ENCODE measurements at places on chromosomes 7 and 10. TPM values are rescaled to one million over a fixed set of nuclear protein-coding genes. Genes with fewer than 3 reads are reported as not detected.

DNA sequence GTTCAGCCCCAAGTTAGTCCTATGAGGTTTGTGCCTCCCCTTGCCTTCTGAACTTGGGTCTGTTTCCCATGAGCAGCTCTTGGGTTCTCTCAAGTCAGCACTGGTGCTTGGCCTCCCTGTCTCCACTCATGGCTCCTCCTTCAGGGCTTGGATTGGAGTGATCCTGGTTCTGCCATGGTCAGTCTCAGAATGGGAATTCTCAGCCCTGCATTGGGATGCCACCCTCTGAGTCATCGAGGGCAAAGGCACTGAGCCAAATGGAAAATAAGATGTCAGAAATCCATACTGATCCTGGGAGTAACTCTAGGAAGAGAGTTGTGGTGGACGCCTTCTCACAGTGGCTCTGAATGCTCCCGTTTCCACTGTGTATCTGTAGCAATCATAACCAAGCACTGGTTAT, 233.4 kb upstream of the HABP2 start:
- no peaks in the 10 kb centered on the region for H3K27me3 ChIP-seq
- H3K36me3 ChIP-seq = no peaks in the 10 kb centered on the region
- no peak overlapping the region for H3K4me3 ChIP-seq
- no peak overlapping the region for H3K27ac ChIP-seq

Gene CALML3
- not detected for total RNA-seq

Gene AMZ1
- not detected for total RNA-seq

GRCh38 chr10:17880601-17881000, 71.1 kb upstream of the SLC39A12 start:
- no peak for DNase-seq
- no peaks in the 10 kb centered on the region for H3K4me1 ChIP-seq
- H3K27ac ChIP-seq = no peak overlapping the region
- H3K4me3 ChIP-seq = no peak overlapping the region

GRCh38 chr10:77072836-77073662, 564.6 kb downstream of the KCNMA1 start:
- no peaks in the 10 kb centered on the region for H3K36me3 ChIP-seq
- H3K27ac ChIP-seq = no peak overlapping the region
- H3K4me3 ChIP-seq = no peak overlapping the region
- H3K27me3 ChIP-seq = no peaks in the 10 kb centered on the region
- DNase-seq = peak; percentile 14

GRCh38 chr7:142878315-142878714, 7.2 kb downstream of the TRPV6 start:
- DNase-seq = no peak
- H3K36me3 ChIP-seq = peaks cover 2% of the 10 kb centered on the region
- no peak overlapping the region for H3K4me3 ChIP-seq
- no peak overlapping the region for H3K27ac ChIP-seq

GRCh38 chr10:19046679-19047078, 1.9 kb upstream of the MALRD1 start:
- no peaks in the 10 kb centered on the region for H3K4me1 ChIP-seq
- H3K36me3 ChIP-seq = no peaks in the 10 kb centered on the region
- no peak overlapping the region for H3K27ac ChIP-seq

Gene HOXA5
- total RNA-seq = 0.99 TPM

Gene MRC1
- total RNA-seq = 19.5 TPM

- H3K27ac ChIP-seq = peak overlapping the region; percentile 69
- no peak overlapping the region for H3K4me3 ChIP-seq
- H3K27me3 ChIP-seq = no peaks in the 10 kb centered on the region
- no peaks in the 10 kb centered on the region for H3K36me3 ChIP-seq
- no peak for DNase-seq
- peaks cover 49% of the 10 kb centered on the region for H3K4me1 ChIP-seq
Observed at GRCh38 chr7:45689797-45690761, 115.9 kb downstream of the ADCY1 start.

Gene EPO
- total RNA-seq = 1.3 TPM

DNA sequence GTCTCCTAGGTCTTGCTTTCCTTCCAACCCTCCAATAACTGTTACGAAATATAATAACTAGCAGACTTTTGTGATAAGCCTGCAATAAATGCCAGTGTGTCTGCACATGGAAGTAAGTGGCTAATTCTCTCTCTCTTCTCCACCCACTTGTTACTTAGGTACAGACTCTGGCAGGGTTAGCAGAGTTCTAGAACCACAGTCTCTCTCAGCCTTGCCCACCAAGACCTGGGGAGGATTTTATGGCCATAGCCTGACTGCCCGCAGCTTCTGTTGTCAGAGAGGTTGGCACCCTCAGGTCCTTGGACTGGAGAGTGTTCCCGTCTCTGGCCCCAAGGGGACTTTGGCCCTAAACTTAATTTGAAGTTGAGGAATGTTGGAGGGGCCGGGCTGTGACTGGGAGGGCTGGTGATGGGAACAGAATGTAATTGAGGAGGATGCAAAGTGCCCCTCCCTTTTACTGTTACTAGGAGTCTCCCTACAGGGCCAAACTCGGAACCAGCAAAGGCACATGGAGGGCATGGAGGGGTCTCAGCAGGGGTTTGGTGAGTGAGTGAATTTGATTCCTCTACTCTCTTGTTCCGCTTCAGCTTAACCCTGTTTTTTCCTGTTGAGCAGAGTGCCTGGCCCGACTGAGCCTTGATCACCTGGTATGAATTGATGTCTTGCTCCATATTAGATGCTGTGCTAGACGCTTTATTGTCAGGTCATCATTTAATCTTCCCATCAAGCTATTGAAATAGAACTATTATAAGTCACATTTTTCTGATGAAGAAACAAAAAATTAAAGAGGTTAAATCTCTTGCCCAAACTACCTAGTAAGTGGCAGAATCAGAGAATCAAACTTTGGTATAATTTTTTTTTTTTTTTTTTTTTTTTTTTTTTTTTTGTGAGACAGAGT, 37.0 kb upstream of the LCOR start:
- no peaks in the 10 kb centered on the region for H3K36me3 ChIP-seq
- no peaks in the 10 kb centered on the region for H3K27me3 ChIP-seq
- H3K4me1 ChIP-seq = no peaks in the 10 kb centered on the region
- no peak overlapping the region for H3K4me3 ChIP-seq
- no peak overlapping the region for H3K27ac ChIP-seq

- H3K27me3 ChIP-seq = no peaks in the 10 kb centered on the region
- H3K27ac ChIP-seq = no peak overlapping the region
- no peaks in the 10 kb centered on the region for H3K4me1 ChIP-seq
- no peaks in the 10 kb centered on the region for H3K36me3 ChIP-seq
Observed at GRCh38 chr10:116772909-116773705, 30.7 kb upstream of the HSPA12A start.

DNA sequence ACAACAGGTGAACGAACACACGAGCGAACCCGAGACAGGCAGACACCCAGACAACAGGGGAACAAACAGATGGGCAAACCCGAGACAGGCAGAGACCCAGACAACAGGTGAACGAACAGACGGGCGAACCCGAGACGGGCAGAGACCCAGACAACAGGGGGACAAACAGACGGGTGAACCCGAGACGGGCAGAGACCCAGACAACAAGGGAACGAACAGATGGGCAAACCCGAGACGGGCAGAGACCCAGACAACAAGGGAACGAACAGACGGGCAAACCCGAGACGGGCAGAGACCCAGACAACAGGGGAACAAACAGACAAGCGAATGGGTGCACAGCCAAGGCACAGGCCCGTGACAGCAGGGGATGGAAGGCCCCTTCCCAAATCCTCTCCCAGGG, 264.7 kb downstream of the ELFN1 start:
- no peaks in the 10 kb centered on the region for H3K36me3 ChIP-seq
- no peaks in the 10 kb centered on the region for H3K4me1 ChIP-seq
- H3K27me3 ChIP-seq = no peaks in the 10 kb centered on the region
- DNase-seq = no peak

Gene TMEM225B
- total RNA-seq = 0.52 TPM

Gene COL17A1
- not detected for total RNA-seq

DNA sequence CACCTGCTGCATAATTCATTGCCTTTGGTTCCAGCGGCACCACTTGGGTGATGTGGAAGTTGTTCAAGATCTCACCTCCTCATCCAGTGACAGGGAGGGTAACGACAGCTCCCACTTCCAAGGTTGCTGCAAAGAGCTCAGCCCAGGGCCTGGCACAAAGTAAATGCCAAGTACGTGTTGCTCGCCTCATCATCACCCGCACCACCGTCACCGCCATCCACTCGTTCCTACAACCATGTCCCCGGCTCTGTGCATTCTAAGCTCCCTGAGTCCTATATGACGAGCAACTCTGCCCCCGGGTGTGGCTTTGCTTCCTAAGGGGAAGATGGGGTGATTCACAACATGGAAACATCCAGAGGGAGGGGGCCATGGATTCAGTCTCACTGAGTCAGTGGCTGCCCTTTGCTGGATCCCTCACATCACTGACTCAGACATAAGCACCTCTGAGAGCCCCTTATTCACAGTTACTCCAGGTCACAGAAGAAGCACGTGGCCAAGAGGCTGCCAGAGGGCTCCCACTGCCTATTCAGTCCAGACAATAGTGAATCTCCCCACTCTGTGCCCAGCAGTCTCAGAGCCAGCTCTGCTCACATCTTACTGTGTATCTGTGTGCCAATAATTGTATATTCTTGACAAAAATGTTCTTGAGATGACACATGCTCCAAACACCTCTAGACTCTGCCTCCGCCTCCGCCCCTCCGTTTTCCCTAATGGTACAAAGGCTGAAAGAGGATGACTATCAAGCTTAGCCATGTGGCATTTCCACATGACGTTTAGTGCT, 159.1 kb downstream of the GFRA1 start:
- no peak for DNase-seq
- no peak overlapping the region for H3K4me3 ChIP-seq
- H3K27ac ChIP-seq = no peak overlapping the region
- H3K36me3 ChIP-seq = no peaks in the 10 kb centered on the region

GRCh38 chr10:22170582-22170981, 47.2 kb downstream of the EBLN1 start:
- no peak for DNase-seq
- no peak overlapping the region for H3K4me3 ChIP-seq
- no peaks in the 10 kb centered on the region for H3K27me3 ChIP-seq
- H3K36me3 ChIP-seq = no peaks in the 10 kb centered on the region
- no peak overlapping the region for H3K27ac ChIP-seq

Gene POM121
- total RNA-seq = 22.1 TPM

Gene CLCN1
- total RNA-seq = not detected

DNA sequence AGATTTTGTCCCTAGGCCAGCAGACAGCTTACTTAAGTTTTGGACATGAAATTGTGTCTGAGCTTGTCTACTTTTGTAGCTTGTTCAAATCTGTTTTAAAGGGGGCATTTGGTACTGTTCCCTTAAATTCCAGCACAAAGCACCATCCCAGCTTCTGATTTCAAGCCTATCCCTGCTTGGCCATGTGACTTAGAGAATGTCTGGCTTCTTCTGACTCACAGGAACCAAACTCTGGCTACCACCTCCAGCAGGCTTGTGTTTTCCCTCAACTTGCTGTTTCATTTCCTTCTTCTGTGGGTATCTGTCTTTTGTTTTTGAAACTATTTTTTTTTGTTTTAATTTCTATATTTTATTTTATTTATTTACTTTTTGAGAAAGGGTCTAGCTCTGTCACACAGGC, 97.9 kb upstream of the FZD8 start:
- no peaks in the 10 kb centered on the region for H3K36me3 ChIP-seq
- H3K4me3 ChIP-seq = no peak overlapping the region
- no peaks in the 10 kb centered on the region for H3K27me3 ChIP-seq

Gene UNCX
- not detected for total RNA-seq

DNA sequence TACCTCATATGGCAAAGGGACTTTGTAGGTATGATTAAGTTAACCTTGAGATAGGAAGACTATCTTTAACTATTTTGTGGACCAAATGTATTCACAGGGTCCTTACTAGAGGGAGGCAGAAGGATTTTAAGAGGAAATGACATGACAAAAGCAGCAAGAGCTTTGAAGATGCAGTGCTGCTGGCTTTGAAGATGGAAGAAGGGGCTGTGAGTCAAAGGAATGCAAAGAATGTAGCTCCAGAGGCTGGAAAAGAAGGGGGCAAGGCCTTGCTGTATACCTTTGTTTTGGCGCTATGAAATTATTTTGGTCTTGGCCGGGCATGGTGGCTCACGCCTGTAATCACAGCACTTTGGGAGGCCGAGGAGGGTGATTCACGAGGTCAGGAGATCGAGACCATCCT, 3.2 kb upstream of the NRBF2 start:
- H3K36me3 ChIP-seq = no peaks in the 10 kb centered on the region
- H3K27me3 ChIP-seq = no peaks in the 10 kb centered on the region
- peaks cover 13% of the 10 kb centered on the region for H3K4me1 ChIP-seq
- H3K27ac ChIP-seq = no peak overlapping the region

- no peaks in the 10 kb centered on the region for H3K36me3 ChIP-seq
- no peaks in the 10 kb centered on the region for H3K27me3 ChIP-seq
- no peak for DNase-seq
- no peak overlapping the region for H3K4me3 ChIP-seq
Observed at GRCh38 chr7:16801111-16801542, 3.7 kb downstream of the AGR2 start.

DNA sequence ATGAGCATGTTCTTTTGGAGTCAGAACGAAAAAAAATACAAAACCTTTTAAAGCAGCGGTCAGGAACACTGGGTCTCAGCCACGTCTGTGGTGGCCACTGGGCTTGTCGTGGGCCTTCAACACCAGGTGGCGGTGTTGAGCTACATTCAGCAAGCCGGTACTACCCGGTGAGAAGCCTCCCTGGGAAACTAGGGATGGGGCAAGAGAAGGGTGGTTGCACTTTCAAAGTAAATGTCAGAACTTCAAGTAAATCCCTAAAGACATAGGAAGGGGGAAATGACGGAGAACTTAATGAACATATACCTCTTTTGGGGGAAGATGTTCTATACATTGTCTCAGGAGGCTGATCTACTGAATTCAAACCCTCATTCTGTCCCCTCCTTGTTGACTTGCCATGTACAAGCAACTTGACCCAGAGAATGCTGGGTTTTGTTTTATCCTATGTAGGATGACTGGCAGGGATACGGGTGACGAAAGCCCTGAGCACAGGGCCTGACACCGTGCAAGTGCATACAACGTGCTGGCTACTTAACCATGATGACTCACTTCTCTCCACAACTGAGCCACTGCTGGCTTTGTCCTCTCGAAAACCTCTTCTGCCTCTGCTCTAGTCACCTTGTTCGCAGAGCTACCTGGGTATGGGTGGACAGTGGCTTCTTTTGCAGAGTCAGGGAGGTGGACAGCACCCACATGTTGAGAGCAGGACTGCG, 49.0 kb upstream of the BAMBI start:
- H3K36me3 ChIP-seq = no peaks in the 10 kb centered on the region
- H3K4me3 ChIP-seq = no peak overlapping the region
- no peaks in the 10 kb centered on the region for H3K27me3 ChIP-seq
- H3K4me1 ChIP-seq = no peaks in the 10 kb centered on the region
- no peak overlapping the region for H3K27ac ChIP-seq

Gene VSTM4
- 5.6 TPM for total RNA-seq

Gene CYP3A4
- 267 TPM for total RNA-seq

GRCh38 chr7:85627791-85628586, 441.1 kb upstream of the SEMA3D start:
- DNase-seq = no peak
- no peaks in the 10 kb centered on the region for H3K4me1 ChIP-seq
- no peaks in the 10 kb centered on the region for H3K36me3 ChIP-seq
- no peak overlapping the region for H3K27ac ChIP-seq

GRCh38 chr7:17520941-17521340, 222.5 kb downstream of the AHR start:
- no peak overlapping the region for H3K4me3 ChIP-seq
- no peaks in the 10 kb centered on the region for H3K36me3 ChIP-seq
- peaks cover 21% of the 10 kb centered on the region for H3K4me1 ChIP-seq
- DNase-seq = no peak
- H3K27ac ChIP-seq = no peak overlapping the region
- no peaks in the 10 kb centered on the region for H3K27me3 ChIP-seq

- peak overlapping the region; percentile 57 for H3K27ac ChIP-seq
- H3K4me3 ChIP-seq = peak overlapping the region; percentile 56
- DNase-seq = peak; percentile 13
- no peaks in the 10 kb centered on the region for H3K36me3 ChIP-seq
Observed at GRCh38 chr10:77925410-77925794, 1.2 kb downstream of the DLG5 start.
